CD4-positive, alpha-beta T cell (primary cell): ENCODE measurements at places on chromosomes 4 and X.

GRCh38 chr4:110109455-110109854 lies 89.0 kb downstream of the ELOVL6 start:
- no peak for DNase-seq

DNA sequence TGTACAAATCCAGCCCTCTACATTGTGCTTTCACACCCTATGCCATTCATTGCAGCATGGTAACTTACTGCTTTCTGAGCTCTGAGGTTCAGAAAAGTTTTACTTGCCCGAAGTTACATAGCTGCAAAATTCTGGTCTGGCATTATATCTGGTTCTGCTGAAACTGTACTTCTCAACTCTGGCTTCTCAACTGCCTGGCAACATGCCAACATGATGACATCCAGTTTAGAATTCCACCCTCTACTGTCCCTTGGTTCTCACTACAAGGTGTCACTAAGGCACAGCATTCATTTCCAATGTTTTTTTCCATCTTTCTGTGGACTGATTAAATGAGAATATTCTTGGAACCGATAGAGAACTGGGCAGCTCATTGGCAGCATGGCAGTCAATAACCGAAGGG lies 242.9 kb upstream of the PRPS2 start:
- no peak for DNase-seq

DNA sequence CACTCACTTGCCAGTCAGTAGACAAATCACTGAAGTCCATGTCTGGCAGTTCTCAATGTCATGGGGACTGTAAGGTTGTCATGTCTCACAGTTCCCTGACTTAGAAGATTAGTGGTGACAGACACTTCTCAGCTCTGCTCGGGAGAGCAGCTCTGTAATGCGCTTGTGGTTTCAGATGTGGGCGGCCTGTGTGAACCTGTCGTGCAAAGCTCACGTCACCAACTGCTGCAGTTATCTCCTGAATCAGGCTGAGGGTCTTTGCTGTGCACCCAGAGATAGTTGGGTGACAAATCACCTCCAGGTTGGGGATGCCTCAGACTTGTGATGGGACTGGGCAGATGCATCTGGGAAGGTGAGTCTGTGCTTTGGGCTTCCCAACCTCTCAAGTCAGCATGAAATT lies at the start of gene IL9R:
TSS of gene IL9R (plus strand) at position 261 of the 400 bp plus-strand sequence. CDS start at position 325, 64 bp downstream.
- no peak for DNase-seq

- no peak for DNase-seq
Observed at GRCh38 chrX:128698573-128699181, 646.5 kb upstream of the ACTRT1 start.

- DNase-seq, result no peak
Observed at GRCh38 chr4:184534511-184535391, 60.4 kb upstream of the IRF2 start.

DNA sequence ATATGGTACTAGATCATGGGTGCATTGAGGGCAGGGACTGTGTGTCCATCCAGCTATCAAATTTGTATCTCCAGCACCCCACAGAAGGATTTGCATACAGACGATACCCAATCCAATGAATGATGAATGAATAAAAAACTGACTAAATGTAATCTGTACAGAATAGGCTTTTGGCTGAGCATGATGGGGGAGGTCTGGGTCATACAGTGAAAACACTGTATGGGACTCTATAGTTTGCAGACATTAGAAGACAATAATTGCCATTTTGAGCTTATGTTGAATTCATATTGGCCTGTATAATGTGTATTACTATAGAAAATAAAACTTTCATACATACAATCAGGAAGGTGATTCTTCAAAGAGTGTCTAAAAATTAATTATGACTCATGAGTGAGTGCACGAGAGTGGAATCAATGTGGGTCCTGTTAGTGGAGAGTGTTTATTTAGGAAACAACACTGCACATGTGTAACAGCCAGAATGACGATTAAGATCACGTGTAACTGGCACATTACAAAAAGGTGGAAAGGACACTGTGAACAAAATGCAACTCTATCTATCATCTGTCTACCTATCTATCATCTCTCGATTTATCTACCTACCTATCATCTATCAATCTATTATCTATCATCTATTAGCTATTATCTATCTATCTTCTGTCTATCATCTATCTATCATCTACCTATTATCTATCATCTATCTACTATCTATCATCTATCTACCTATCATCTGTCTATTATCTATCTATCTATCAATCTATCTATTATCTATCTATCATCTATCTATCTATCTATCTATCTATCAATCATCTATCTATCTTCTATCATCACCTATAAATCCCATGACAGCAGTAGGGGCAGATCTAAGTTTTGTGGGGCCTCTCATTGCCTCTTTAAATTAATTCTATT lies 201.3 kb downstream of the PTTG2 start:
- no peak for DNase-seq

DNA sequence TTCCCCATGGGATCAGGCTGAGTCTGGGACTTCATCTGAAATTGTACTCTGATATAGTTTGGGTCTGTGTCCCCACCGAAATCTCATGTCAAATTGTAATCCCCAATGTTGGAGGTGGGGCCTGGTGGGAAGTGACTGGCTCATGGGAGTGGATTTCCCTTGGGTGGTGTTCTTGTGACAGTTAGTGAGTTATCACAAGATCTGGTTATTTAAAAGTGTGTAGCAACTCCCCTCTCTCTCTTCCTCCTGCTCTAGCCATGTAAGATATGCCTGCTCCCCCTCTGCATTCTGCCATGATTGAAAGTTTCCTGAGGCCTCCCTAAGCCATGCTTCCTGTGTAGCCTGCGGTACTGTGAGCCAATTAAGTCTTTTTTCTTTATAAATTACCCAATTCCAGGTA lies 61.0 kb downstream of the RASGEF1B start:
- DNase-seq, result no peak

- no peak for DNase-seq
Observed at GRCh38 chr4:16844816-16845586, 53.4 kb downstream of the LDB2 start.
